Left renal pelvis (tissue), 4 donors: ENCODE measurements at places on chromosomes 11 and 22. TPM values are rescaled to one million over a fixed set of nuclear protein-coding genes. Genes with fewer than 3 reads are reported as not detected.

- DNase-seq, result no peak
Observed at GRCh38 chr11:57679396-57679795, 11.5 kb downstream of the ZDHHC5 start.

GRCh38 chr11:94740083-94741021 is 27.8 kb upstream of the AMOTL1 start:
- no peak for DNase-seq

- peak; percentile 66 for DNase-seq
Observed at GRCh38 chr11:57277845-57278720, 41.0 kb upstream of the APLNR start.

- DNase-seq, result no peak
Observed at GRCh38 chr22:28198692-28199091, 279.6 kb upstream of the PITPNB start.

- no peak for DNase-seq
Observed at GRCh38 chr11:76662656-76663485, 7.7 kb downstream of the LRRC32 start.

GRCh38 chr11:104798789-104799188 is 99.5 kb downstream of the CASP12 start:
- DNase-seq, result no peak

DNA sequence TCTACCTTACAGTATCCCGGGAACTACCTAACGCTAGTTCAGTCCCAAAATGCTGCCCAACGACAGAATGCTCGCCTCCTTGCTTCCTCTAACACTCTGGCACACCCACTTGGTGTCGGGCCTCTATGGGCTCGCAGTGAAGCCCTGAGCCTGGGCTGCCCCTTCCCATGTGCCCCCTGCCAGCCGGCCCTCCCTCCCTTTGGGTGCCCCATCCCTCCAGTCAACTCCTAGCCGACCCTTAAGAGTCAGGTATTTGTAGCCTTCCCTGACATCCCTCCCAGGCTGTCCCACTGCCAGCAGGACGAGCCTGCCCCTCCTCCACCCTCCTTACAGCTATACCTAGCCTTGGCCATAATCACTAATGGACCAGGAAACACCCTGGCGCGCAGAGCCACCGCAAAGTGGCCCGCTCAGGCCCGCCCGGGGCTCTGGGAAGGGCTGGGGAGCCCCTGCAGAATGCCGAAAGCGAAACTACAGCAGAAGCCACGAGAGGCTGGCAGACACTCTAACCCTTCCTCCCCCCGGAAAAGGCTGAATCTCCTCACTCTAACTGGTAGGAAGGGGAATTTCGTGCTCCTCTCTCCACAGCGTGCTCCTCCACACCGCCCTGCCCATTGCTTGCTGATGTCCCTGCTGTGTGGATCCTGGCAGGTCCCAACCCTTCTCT is 8.2 kb downstream of the CBX7 start:
- DNase-seq, result no peak

GRCh38 chr11:7637447-7638157 is 35.7 kb downstream of the CYB5R2 start:
- no peak for DNase-seq

- DNase-seq, result no peak
Observed at GRCh38 chr11:33179348-33179803, 18.1 kb upstream of the CSTF3 start.

DNA sequence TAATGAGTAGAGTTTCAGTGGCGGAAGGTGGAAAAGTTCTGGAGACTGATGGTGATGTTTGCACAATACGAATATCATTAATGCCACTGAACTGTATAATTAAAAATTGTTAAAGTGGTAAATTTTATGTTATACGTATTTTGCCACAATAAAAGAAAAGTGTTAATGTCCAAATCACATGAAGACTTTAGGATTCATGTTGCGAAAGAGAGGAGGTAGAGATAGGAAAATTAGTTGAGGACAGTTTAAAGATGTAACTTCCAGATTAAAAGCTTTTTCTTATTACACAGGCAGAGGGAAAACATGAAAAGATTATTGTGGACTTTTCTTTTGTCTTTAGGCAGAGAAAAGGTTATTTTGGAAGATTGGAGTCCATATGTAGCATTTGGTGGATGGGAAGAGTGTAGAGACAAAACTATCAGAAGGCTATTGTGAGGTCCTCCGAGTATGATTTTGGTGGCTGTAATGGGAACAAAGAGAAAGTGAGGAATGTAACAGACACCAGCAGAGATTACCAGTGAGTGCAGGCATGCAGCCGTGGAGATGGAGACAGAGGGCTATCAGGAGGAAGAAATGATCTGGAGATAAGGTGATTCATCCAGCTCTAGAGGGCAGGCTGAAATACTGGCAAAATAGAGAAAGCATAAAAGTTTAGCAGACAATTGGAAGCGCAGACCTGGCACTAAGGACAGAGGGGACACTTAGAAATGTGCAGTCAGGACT is 12.5 kb downstream of the VPS26B start:
- no peak for DNase-seq

MS4A1 gene
- 2.4 TPM for polyA plus RNA-seq

ATXN10 gene
- 339 TPM for polyA plus RNA-seq

TSG101 gene
- polyA plus RNA-seq, result 144 TPM

HEPHL1 gene
- polyA plus RNA-seq, result 0.05 TPM

UPK3A gene
- polyA plus RNA-seq, result 0.22 TPM
